ENCODE measurements at places on chromosomes 7 and 10.

DNA sequence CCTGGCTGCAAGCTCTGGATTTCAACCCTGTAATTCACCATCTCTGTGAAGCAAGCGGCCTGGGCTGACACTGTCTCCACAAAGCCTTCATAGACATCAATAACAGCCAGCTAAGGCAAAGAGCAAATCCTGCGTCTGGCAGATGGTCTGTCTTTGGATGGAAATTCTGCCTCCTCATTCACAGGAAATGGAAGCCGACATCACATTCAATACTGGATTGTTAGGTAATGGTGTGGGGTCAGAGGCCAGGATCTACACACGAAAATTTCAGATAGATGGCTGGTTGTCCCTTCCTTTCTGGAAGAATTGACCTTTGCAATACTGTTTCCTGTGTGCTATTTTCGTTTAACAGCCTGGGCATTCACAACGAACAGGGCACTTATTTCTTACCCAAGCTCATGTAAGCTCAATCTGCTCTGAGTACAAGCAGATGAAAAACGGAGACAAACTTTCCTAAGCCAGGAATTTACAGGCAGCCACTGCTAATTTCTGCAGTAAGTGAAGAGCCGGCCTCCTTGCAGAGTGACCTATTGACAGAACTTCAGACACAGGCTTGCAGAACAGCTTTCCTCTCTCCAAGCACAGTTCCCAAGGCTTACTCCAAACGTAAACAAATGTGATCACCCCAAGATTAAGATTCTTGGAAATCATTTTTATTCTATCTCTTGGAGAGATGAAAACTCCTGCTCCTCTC is 3.1 kb upstream of the ADAM12 start:
- no peak for DNase-seq

- DNase-seq, result no peak
These were observed 9.8 kb upstream of the FXYD4 start for GRCh38 chr10:43361547-43362190.

- DNase-seq, result no peak
These were observed 62.4 kb downstream of the TMEM209 start for GRCh38 chr7:130142654-130143333.

DNA sequence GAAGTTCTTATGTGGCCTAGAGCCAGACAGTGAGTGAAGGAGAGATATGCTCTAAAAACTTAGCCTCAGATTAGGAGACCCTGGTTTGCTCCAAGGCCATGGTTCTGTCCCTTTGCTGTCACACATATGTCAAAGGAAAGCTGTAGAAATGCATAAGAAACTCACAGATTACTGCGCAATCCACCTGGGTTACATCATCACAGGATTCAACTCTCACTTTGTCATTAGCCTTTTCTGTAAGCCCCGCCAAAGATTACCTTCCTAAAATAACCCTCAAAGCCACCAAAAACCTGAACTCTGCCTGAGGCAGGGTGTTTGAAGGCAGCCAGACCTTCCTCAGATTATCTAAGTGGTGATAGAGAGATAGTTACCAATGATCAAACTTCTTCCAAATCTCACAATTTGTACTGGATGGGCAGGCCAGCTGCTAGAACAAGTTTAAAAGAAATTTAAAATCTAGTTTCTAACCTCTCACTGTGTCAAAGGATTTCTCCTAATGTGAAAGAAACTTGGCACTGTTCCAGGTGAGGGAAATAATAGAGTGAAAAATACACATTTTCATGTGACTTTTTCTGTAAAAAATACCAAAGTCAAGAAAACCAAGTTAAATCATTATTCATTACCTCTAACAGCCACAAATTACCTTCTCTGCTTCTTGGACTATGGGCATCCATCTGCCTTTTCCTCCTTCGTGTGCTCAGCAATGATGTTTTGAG is 567.2 kb downstream of the SUGCT start:
- DNase-seq, result no peak

GRCh38 chr10:71711052-71711623 is 8.4 kb downstream of the C10orf105 start:
- DNase-seq, result no peak

GRCh38 chr10:124251317-124252065 is 158.1 kb upstream of the CHST15 start:
- DNase-seq, result peak; percentile 85

Data from NCI-H526 (cell line).